A549 (cell line): ENCODE measurements at places on chromosomes 12 and 14.

GRCh38 chr12:49568442-49569162, 660 bp upstream of the MCRS1 start:
- peak; percentile 27 for DNase-seq

DNA sequence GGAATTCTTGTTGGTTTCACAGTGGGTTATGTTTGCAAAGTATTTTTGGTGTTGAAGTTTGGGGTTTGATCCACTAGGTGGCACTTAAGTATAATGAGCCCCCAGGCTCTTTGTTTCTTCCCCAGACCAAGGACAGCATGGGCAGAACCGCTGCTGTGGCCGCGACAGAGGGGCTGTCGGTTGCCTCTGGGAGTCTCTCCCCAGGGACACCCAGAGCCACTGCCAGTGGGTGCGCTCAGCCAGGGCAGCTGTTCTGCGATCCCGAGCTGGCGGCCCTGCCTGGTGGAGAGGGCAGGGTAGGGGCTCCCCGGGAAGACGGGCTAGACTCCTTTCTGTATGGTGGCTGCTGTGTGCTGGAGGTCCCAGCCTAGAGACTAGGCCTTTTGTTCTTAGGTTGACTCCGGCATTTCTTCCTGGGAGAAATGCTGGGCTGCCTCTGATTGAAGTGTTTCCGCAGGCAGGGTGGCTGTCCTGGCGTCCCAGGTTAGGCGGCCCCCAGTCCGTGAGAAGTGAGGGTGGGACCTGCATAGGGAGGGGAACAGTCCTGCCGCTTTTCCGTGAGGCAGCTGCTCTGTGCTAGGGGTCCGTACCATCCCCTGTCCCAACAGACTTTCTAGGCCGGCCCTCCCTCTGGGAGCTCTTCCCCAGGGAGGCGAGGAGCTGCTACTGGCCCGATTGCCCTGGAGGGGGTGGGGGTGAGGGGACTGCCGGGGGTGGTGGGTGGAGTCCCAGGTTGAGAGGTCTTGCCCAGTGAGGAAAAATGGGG, 253.1 kb upstream of the PELI2 start:
- no peak for DNase-seq

GRCh38 chr14:53333809-53334208, 180.7 kb upstream of the DDHD1 start:
- no peak for DNase-seq

DNA sequence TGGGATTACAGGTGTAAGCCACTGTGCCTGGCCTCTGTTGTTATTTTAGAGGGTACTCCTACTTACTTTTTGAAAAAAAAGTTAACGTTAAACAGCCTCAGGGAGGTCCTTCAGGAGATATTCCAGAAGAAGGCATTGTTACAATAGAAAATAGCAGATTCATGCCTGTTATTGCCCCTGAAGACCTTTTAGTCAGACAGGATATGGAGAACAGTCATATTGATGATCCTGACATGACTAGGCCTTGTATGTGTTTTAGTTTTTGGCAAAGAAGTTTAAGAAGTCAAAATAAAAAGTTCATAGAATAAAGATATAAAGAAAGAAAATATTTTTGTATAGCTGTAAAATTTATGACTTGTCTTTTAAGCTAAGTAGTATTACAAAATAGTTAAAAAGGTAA, 45.3 kb downstream of the WASHC3 start:
- no peak for DNase-seq

- DNase-seq: peak; percentile 32
Observed at GRCh38 chr12:9634177-9634803, 26.6 kb upstream of the KLRB1 start.

DNA sequence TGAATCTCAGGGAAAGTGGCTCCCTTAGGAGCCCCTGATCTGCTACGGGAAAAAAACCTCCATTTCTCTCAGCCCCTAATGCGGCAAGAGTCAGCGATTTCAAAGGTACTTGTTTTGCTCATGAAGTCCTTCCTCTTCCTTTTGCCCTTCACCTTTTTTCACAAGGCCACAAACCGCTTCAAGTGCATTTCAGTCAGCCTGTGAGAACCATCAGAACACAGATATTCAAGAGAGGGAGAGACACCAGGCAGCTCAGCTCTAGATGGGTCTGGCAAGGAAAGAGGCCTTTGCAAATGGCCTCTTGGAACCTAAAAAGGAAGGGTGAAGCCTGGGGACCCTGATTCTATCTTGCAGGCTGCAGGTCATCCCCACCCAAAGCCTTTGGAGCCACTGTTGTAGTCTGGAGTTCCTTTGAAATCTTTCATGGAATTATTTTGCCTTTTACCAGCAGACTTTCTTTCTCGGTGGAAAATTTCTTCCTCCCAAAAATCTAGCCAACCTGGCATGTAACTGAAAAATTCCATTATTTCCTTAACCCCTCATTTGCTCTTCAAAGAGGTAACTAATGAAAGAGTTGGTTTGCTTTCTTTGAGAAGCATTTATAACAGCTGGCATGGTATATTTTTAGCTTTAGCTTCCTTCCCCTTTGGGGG, 145.0 kb downstream of the SAMD4A start:
- DNase-seq: no peak

- DNase-seq: no peak
Observed at GRCh38 chr14:54756656-54757392, 145.8 kb downstream of the GCH1 start.

- no peak for DNase-seq
Observed at GRCh38 chr12:10697156-10697555, 23.3 kb upstream of the STYK1 start.

- no peak for DNase-seq
Observed at GRCh38 chr14:99759546-99759925, 33.7 kb upstream of the EML1 start.

GRCh38 chr14:28770630-28771029, 4.0 kb downstream of the FOXG1 start:
- no peak for DNase-seq

- DNase-seq: no peak
Observed at GRCh38 chr12:3101309-3102024, 24.3 kb downstream of the TSPAN9 start.

DNA sequence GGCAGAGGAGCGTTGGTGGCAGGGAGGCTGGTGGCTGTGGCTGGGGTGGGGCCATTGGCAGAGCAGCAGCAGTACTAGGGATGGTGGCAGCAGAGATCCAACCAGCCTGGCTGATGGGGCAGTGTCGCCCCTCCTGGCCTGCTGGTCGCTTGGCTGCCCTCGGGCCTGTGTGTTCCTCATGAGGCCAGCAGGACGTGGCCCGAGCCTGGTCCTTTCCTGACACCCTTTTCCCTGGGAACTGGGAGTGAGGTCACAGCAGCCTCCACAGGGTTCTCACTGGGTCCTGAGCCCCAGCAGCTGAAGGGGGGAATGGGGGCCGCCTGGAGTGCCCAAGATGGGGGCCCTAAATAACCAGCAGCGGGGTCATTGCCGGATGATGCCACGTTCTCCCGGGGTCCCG, 46.1 kb downstream of the KIF26A start:
- peak; percentile 28 for DNase-seq

GRCh38 chr14:90495357-90496276, 98.8 kb downstream of the CALM1 start:
- peak; percentile 62 for DNase-seq

DNA sequence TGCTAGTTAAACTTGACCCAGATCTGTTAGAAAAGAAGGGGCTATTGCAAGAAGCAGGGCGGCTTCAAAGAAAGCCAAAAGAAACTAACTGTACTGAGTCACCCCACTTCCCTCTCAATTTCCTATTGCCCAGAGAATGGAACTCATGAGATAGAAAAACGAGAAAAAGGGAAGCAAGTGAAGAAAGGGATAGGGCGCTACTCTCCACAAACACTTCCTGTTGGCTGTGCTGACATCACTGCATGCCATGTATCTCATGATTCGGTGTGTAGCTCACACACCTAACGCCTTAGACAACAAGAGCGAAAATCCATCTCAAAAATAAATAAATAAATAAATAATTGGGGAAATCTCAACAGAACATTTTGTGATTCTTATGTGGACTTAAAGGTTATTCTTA, 13.0 kb upstream of the P2RX4 start:
- no peak for DNase-seq

- DNase-seq: no peak
Observed at GRCh38 chr12:53596920-53597363, 29.2 kb downstream of the ATF7 start.

DNA sequence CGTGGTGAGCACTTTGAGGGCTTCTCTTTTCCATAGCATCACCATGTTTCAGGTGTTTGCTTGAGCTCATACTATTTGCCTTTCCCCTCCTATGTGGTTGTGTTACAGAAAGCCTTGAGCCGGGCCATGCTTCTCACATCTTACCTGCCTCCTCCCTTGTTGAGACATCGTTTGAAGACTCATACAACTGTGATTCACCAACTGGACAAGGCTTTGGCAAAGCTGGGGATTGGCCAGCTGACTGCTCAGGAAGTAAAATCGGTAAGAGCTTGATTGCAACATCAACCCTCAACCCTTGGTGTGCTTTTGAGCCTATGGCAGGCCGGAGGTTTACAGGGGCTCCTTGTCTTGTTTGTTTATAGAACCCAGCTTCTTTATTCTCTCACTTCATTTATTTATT, 8.1 kb downstream of the LETMD1 start:
- no peak for DNase-seq

- DNase-seq: no peak
Observed at GRCh38 chr12:31000751-31001150, 72.9 kb upstream of the DDX11 start.

GRCh38 chr14:103404032-103404918, 19.1 kb downstream of the MARK3 start:
- no peak for DNase-seq

DNA sequence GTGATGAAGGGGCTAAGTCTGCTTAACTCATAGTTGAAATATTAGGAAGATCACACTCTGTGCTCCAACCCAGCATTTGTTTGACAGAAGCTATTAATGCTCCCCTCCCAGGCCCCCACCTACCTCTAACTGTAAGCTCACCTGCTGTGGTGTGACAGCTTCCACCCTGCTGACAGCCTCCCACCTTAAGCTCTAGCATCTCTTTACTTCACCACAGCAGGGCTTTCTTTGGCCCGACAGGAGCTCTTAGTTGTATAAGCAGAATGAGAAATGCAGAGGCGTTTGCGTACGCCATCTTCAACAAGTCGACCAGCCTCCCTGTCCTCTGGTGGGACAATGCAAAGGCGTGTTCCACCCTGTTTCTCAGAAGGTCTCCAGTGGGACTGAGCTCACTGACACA, 80.1 kb upstream of the OSBPL8 start:
- DNase-seq: no peak

GRCh38 chr12:55797068-55797467, 20.5 kb downstream of the SARNP start:
- peak; percentile 62 for DNase-seq

DNA sequence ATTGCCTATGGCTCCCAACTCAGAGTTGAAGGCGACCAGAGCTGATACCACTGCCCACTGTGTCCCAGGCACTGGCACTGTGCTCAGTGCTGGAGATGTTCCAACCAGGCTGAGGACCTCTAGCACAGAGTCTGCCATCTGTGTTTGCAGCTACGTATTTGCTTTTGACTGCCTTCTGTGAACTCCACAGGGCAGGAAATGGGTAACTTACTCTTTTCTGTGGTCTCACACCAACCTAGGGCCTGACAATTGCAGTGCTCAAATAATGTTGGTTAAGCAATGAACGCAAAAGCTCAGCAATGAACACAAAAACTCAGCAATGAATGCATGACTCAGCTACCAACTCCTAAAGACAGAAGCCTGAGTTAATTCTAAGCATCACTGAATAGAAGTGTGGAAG, 202.8 kb downstream of the NUAK1 start:
- DNase-seq: no peak

- DNase-seq: no peak
Observed at GRCh38 chr12:26728205-26729050, 104.6 kb downstream of the ITPR2 start.

- no peak for DNase-seq
Observed at GRCh38 chr14:88706425-88706824, 86.3 kb downstream of the EML5 start.

GRCh38 chr12:53063708-53064612, 14.1 kb downstream of the TNS2 start:
- no peak for DNase-seq

DNA sequence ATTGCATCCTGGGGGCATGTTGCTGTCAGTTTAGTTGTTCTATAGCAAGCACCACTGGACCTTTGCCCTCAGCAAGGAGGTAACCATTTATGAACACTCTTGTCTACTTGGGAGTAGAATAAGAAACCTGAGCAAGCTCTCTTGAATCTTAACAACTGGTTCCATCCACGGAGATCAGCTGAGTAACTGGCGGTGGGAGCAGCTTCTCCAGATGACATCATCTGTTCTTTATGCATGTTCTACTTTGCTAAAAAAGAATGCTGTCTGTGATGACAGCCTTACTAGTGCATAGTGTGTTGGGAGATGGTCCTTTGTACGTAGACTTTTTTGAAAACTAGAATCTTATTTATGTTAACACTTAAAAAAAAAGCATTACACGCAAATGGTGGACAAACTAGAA, 17.7 kb downstream of the SLC4A8 start:
- DNase-seq: no peak

DNA sequence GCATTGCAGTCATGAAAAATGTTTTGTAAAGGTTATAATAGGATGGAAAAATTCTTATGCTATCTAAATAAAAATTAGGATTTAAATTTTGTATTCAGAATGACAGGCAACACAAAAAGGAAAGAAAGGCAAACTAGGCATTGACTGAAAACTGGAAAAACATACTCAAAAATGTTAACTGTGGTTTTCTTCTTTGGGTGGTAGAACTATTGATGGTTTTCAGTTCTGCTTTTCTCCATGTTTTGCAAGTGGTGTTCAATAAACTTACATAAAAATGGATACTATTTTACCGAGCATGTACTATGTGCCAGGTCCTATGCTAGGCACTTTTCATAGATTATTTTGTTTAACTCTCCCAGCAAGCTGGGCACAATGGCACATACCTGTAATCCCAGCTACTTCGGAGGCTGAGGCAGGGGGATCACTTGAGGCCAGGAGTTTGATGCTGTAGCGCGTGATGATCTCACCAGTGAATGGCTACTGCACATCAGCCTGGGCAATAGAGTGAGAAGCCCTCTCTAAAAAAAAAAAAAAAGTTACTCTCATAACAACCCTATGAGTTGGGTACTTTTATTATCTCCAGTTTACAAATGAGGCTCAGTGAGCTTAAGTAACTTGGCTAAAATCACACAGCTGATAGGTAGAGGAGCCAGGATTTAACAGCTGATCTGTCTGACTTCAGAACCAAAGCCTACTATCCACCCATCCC, 26.3 kb upstream of the TCP11L2 start:
- no peak for DNase-seq

DNA sequence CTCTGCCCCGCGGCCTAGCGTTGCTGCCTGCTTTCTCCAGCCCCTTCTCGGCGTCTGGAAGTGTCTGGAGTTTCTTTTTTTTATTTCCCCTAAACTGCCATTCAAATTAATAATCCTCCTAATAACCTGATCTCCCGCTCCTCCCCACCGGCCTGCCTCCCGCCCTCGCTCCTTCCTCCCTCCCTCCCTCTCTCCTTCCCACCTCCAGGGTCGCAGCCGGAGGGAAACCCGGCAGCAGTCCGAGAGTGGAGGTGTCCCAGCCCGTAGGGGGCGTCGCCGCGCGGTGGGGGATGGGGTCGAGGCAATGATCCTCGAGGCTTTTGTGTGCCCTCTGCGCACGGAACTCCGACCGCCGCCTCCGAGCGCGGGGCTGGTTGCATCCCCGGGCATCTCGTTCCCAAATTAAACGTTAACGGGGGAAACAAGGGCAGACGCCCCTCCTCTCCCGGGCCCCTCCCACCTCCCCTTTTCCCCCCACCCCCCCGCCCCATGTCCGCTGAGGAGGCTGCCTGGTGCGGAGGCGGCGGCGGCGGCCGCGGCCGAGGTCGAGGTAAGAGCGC, 1.0 kb upstream of the SOCS2 start:
- peak; percentile 76 for DNase-seq

GRCh38 chr14:75549169-75549568, 26.9 kb downstream of the BATF start:
- no peak for DNase-seq

- no peak for DNase-seq
Observed at GRCh38 chr14:56955745-56956144, 145.5 kb upstream of the OTX2 start.
